ENCODE measurements at places on chromosomes 5 and 9.

GRCh38 chr9:19376931-19377330 lies 3.1 kb downstream of the RPS6 start:
- DNase-seq, result no peak

DNA sequence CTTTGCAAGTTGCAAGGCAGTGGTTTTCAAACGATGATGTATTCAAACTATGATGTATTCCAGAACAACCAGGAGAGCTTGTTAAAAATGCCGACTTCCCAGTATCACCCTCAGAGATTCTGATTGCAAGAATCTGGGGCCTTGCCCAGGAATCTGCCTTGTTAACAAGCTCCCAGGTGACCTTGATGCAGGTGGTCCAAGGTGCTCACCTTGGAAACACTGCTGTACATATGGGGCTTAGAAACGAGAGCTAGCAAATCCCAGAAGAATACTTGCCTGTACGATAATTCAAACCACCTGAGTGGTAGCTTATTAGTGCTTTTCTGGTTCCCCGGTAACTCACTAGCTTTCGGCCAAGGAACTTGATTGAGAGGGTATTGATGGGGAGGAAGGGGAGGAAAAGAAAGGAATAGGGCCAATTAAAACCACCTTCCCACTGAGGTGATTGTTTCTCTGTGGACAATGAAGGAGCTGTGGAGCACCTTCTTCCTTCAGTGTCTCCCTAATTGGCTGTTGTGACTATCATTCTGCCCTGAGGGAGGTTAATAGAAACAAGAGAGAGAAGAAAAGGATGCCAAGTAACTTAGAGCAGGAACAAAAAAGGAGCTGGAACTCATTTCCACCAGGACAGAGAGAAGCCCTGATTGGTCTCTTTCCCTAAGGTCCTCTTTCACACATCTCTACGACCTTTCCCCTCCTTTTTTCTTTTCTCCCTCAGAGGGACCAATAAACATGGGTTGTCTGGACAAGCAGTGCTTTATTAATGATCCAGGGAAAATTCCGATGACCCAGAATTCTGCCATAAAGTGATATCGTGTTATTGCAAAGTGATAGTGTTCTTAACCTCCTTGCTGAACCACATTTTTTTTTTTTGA lies 218.8 kb downstream of the TMEM167A start:
- DNase-seq, result no peak

DNA sequence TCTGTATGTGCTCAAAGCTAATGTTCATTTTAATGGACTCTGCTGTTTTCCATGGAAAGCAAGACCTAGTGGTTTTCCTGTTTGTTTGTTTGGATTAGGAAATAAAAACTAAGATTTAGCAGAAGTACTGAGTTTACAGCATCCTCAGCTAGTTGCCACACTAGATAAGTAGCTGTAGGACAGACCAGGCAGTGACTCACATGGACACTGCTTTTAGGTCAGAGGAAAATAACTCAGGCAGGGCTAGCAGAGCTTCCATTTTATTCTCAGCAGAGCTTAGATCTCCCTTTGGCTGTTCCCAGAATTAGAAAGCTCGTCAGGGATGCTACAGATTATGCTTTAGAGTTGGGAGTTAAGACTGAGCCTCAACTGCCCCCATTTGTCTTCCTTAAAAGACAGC lies 204.4 kb downstream of the SH3GL2 start:
- DNase-seq, result no peak

DNA sequence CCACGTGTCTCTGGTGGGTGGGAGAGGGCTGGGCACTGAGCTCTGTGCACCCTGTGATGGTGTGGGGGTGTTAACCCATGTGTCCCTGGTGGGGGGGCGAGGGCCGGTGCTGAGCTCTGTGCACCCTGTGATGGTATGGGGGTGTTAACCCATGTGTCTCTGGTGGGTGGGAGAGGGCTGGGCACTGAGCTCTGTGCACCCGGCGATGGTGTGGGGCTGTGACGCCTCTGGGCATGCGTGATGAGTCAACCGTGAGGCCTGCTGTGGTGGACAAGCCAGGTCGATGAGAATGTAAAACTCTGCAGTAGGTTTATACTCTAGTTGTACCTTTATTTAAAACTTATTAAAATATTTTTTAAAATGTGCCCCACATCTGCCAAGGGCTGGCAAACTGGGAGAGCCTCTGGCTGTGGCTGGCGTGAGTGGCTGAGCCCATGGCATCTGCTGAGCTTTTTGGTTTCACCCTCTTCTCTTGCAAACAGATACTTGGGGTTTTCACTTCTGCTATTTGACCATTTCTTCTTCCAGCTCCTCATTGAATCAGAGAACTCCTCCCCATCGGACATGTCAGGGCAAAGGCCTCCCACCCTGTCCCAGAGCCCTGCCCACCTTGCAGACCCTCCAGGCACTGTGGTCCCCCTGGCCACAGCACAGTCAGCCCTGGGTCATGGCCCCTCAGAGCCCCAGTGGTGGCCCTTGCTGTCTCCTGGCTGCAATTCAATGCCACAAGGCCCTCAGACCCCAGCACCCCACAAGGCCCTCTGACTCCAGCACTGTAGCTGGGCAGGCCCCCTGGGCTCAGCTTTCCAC lies 18.5 kb upstream of the EXOC3 start:
- no peak for DNase-seq

DNA sequence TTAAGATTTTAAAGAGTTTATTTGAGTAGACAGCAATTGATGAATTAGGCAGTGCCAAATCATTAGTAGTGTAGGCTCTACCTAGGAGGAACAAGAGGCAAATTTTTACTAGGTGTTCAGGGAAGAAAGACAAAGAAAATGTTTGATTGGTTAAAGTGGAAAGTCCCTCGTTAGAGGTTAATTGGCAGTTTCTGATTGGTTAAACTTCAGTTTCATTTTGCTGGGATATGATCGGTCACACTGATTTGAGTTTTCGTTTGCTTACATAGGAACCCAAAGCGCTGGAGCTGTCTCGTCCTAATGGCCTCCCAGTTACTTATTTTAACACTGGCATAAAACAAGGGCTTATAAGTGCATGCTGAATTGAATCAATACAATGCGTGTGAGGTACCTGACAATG lies 15.1 kb downstream of the DMAC1 start:
- no peak for DNase-seq

GRCh38 chr5:169923988-169924387 lies 56.3 kb downstream of the INSYN2B start:
- no peak for DNase-seq

GRCh38 chr9:119884438-119884837 lies 515.2 kb upstream of the BRINP1 start:
- DNase-seq, result no peak

- no peak for DNase-seq
Observed at GRCh38 chr9:30967476-30967875, 1417.0 kb upstream of the ACO1 start.

- no peak for DNase-seq
Observed at GRCh38 chr5:27561408-27561807, 523.0 kb upstream of the CDH9 start.

GRCh38 chr5:75342836-75343235 lies 5.8 kb downstream of the HMGCR start:
- no peak for DNase-seq

- DNase-seq, result no peak
Observed at GRCh38 chr5:111461255-111461671, 51.1 kb downstream of the STARD4 start.

DNA sequence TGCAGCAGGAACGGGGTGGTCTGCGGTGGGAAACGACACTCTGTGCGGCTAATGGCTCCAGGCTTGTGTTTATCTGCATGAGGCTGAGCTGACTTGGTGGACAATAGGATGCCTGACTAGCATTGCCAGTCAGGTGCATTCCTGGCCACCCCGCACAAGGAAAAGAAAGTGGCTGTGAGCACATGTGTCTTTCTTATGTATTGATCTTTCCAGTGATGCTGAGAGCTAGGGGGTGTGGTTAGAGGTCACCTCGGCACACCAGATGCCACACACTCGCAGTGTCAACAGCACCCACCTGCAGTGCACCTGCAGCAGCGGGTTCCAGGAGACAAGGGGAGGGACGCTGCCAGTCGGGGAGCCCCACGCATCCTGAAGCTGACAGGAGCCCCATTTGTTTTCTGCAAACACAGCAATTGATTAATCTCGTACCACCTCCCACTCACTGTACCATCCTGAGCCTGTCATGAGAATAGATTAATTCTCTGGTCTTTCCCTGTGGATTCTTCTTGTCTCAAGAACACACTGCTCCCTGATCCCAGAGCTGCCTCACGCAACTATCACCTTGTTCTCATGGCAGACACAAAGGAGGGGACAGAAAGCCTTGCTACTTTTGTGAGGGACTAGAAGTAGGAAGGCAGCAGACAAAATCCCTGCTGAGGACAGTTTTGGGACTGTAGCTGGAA lies 251.7 kb upstream of the WWC1 start:
- no peak for DNase-seq

Measured in NCI-H1417 treated with DMSO at 0.1 percent for 48 hours (cell line).